Activated CD8-positive, alpha-beta memory T cell treated with anti-CD3 and anti-CD28 coated beads, Interleukin-2, amount 10 ng/mL, durations not matched to agents 7 days and 5 days (primary cell): ENCODE measurements at places on chromosomes 5 and 9.

- peaks cover 31% of the 10 kb centered on the region for H3K4me1 ChIP-seq
- H3K27me3 ChIP-seq: peaks cover 3% of the 10 kb centered on the region
- H3K4me3 ChIP-seq: peak overlapping the region; percentile 81
- DNase-seq: peak; percentile 86
- peaks cover 5% of the 10 kb centered on the region for H3K36me3 ChIP-seq
- peak overlapping the region; percentile 68 for H3K27ac ChIP-seq
Observed at GRCh38 chr5:154189819-154190594, 526 bp upstream of the GALNT10 start.

- peaks cover 36% of the 10 kb centered on the region for H3K4me1 ChIP-seq
- H3K27me3 ChIP-seq: no peaks in the 10 kb centered on the region
- DNase-seq: no peak
- peaks cover 73% of the 10 kb centered on the region for H3K36me3 ChIP-seq
- no peak overlapping the region for H3K4me3 ChIP-seq
Observed at GRCh38 chr9:450057-450456, 235.4 kb downstream of the DOCK8 start.

DNA sequence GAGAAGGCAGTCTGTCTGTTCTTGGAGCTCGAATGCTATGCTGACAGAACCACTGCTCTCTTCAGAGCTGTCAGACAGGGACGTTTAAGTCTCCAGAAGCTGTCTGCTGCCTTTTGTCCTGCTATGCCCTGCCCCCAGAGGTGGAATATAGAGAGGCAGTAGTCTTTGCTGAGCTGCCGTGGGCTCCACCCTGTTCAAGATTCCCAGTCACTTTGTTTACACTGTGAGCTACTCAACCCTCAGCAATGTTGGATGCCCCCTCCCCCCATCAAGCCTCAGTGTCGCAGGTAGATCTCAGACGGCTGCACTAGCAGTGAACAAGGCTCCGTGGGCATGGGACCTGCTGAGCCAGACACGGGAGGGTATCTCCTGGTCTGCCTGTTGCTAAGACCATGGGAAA is 344.2 kb downstream of the TMEM161B start:
- no peaks in the 10 kb centered on the region for H3K4me1 ChIP-seq
- H3K27me3 ChIP-seq: no peaks in the 10 kb centered on the region
- H3K27ac ChIP-seq: no peak overlapping the region
- no peak for DNase-seq
- H3K36me3 ChIP-seq: no peaks in the 10 kb centered on the region
- H3K4me3 ChIP-seq: no peak overlapping the region

DNA sequence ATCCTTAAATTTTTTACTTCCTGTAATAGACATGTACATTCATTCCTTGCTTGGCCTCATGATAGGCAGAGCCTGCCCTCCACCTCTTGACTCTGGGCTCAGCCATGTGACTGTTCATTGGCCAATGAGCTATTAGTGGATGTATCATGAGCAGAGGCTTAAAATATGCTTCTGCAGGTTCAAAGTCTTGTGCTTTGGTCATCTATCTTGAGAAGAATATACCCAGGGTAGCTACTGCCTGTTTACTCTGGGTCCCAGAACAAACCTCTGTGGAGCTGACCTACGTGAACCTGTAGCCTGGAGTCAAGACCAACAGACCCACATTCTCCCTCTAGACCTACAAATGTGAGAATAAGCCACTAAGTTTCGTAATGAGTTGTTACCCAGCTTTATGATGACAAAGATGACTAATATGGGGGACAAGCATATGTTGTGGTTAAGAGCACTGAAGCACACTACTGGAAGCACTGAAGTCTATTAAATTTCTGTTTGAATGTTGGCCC is 244.4 kb downstream of the MAST4 start:
- peak overlapping the region; percentile 38 for H3K4me3 ChIP-seq
- H3K4me1 ChIP-seq: peaks cover 67% of the 10 kb centered on the region
- DNase-seq: peak; percentile 85
- H3K27ac ChIP-seq: peak overlapping the region; percentile 97
- no peaks in the 10 kb centered on the region for H3K27me3 ChIP-seq

- H3K4me3 ChIP-seq: no peak overlapping the region
- H3K27ac ChIP-seq: no peak overlapping the region
- H3K27me3 ChIP-seq: peaks cover 6% of the 10 kb centered on the region
- no peak for DNase-seq
Observed at GRCh38 chr5:132234684-132235062, 7.0 kb upstream of the P4HA2 start.

- H3K27me3 ChIP-seq: no peaks in the 10 kb centered on the region
- H3K4me1 ChIP-seq: no peaks in the 10 kb centered on the region
- DNase-seq: no peak
Observed at GRCh38 chr9:104367507-104367906, 136.6 kb upstream of the OR13F1 start.

DNA sequence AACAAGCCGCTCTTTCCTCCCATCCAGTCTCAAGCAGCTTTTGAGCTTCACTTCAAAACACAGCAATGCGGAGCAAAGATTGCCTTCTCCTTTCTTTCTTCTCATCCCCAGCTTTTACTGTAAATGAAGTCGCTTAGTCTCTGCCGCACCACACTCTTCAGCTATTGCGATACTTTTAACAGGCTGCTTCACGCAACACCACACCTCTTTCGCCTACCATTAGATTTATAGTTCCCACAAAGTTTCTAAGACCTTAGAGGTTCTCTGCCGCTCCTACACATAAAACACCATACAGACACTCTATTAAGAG is 711 bp downstream of the PGGT1B start:
- peaks cover 35% of the 10 kb centered on the region for H3K4me1 ChIP-seq
- H3K36me3 ChIP-seq: peaks cover 12% of the 10 kb centered on the region
- H3K27me3 ChIP-seq: no peaks in the 10 kb centered on the region
- no peak for DNase-seq
- H3K27ac ChIP-seq: peak overlapping the region; percentile 92

DNA sequence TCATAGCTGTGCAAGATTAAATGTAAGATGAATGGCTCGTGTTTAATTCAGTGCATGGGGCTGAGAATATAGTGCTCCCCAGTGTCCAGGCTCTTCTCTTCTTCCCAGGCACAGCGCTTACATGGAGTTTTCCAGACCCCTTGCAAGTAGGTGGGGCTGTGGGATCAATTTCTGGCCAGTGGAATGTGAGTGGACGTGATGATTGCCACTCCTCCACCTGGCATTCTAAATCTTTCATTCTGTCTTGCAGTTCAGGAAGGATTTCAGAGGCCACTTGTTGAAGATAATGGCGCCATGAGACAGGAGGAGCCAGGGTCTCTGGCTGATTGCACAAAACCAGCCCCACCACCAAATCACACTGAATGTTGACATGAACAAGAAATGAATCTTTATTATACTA is 7.2 kb upstream of the PIP5K1B start:
- no peaks in the 10 kb centered on the region for H3K36me3 ChIP-seq
- no peak for DNase-seq
- no peak overlapping the region for H3K27ac ChIP-seq
- H3K4me3 ChIP-seq: no peak overlapping the region
- H3K4me1 ChIP-seq: no peaks in the 10 kb centered on the region
- H3K27me3 ChIP-seq: peaks cover 76% of the 10 kb centered on the region

DNA sequence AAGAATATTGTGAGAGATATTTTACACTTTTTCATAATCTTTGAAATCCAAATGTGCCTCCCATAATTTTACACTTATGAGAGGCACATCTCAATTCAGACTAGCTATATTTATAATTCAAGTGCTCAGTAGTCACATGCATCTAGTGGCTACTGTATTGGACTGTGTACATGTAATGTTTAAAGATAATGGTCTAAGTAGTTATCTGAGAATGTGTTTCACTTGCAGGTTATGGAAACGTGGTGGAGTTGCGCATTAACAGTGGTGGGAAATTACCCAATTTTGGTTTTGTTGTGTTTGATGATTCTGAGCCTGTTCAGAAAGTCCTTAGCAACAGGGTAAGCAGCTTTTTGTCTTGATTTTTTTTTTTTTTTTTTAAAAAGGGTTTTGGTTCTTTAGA is 28.8 kb downstream of the G3BP1 start:
- H3K27me3 ChIP-seq: no peaks in the 10 kb centered on the region
- peaks cover 22% of the 10 kb centered on the region for H3K4me1 ChIP-seq
- H3K4me3 ChIP-seq: no peak overlapping the region
- no peak overlapping the region for H3K27ac ChIP-seq
- DNase-seq: no peak
- H3K36me3 ChIP-seq: peaks cover 67% of the 10 kb centered on the region

DNA sequence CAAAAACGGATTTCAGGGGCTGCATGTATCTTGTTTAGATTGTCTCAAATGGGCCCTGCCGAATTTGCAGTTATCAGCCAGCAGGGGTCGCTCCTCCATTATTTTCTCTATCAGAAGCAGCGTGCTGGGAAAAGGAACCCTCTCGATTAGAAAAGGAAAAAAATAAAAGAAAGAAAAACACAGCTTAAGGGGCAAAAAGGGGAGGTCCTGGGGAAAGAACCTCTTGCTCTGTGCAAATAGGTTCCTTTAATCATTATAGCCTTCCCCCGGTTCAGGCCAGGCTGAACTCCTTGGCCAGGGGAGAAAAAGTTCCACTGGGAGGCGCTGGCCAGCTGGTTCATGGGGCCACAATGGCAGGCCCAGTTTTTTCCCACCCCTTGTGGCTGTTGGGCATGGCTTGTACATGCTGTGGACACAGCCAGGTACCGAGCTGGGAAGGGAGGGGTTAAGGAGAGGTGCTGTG is 25.0 kb upstream of the CAPSL start:
- H3K27me3 ChIP-seq: peaks cover 23% of the 10 kb centered on the region
- no peaks in the 10 kb centered on the region for H3K4me1 ChIP-seq
- no peaks in the 10 kb centered on the region for H3K36me3 ChIP-seq
- H3K4me3 ChIP-seq: no peak overlapping the region
- DNase-seq: no peak

DNA sequence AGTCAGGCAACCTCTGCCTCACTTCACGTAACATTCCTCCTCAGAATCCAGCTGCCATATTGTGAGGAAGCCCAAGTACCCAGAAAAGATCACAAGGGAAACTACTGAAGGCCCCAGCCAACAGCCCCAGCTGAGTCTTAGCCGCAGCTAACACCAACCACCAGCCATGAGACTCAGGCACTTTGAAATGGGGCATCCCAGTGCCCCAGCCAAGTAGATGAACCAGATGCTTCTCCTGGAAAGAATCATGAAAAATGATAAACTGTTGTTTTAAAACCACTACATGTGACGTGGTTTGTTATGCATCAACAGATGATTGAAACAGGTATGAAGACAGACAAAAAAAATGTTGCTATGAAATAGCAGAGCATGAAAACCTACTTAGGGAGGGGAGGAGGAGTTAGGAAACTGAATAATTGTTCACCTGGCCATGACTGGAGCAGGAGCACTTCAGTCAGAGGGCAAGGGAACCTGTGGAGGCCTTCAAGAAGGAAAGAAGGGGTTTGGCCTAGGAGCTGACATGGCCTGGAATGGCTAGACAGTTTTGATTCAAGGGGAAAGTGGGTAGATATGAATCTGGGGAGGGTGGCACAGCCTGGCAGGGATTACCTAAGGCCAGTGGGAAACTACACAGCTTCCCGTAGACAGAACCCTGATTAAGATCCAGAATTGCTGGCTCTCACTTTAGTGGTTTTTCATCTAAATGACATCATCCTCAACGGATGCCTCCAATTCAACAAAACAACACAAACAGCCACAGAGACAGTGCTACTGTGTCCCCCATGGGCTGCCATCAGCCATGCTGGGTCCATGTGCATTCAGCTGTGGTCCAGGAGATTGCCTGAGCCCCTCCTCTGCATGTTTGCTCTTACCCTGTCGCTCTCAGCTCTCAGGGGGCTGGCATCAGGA is 211.6 kb downstream of the SYK start:
- H3K4me1 ChIP-seq: peaks cover 22% of the 10 kb centered on the region
- peaks cover 3% of the 10 kb centered on the region for H3K27me3 ChIP-seq
- DNase-seq: peak; percentile 53
- H3K4me3 ChIP-seq: no peak overlapping the region
- H3K27ac ChIP-seq: peak overlapping the region; percentile 70

DNA sequence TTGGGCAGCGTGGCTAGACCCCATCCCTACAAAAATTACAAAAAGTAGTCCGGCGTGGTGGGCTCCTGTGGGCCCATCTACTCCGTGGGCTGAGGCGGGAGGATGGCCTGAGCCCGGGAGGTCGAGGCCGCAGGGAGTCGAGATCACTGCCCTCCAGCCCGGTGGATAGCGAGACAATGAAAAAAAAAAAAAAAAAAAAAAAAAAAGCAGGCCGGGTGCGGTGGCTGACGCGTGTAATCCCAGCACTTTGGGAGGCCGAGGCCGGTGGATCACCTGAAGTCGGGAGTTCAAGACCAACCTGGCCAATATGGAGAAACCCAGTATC is 110.5 kb upstream of the LPCAT1 start:
- peaks cover 2% of the 10 kb centered on the region for H3K36me3 ChIP-seq
- no peak for DNase-seq
- peak overlapping the region; percentile 87 for H3K27ac ChIP-seq

DNA sequence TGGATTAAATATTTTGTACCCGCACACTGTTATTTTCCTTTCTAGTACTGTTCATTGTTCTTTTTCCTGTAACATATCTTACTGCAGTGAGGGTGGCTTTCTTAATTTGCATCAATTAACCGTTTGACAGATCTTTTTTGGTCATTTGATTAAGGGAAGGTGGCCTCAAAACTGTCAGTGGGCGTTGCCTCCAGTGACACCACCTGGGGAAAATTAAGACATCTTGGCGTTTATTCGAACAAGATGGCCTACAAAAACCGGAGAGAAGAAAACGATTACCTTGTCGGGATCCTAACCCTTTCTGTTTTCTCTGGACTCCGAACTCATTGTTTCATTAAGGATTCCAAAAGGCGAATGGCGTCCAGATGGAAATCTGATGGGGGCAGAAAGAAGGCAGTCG is 2.0 kb downstream of the BASP1 start:
- no peak for DNase-seq
- peaks cover 42% of the 10 kb centered on the region for H3K27me3 ChIP-seq
- no peak overlapping the region for H3K27ac ChIP-seq
- H3K4me1 ChIP-seq: peaks cover 4% of the 10 kb centered on the region
- H3K4me3 ChIP-seq: no peak overlapping the region

DNA sequence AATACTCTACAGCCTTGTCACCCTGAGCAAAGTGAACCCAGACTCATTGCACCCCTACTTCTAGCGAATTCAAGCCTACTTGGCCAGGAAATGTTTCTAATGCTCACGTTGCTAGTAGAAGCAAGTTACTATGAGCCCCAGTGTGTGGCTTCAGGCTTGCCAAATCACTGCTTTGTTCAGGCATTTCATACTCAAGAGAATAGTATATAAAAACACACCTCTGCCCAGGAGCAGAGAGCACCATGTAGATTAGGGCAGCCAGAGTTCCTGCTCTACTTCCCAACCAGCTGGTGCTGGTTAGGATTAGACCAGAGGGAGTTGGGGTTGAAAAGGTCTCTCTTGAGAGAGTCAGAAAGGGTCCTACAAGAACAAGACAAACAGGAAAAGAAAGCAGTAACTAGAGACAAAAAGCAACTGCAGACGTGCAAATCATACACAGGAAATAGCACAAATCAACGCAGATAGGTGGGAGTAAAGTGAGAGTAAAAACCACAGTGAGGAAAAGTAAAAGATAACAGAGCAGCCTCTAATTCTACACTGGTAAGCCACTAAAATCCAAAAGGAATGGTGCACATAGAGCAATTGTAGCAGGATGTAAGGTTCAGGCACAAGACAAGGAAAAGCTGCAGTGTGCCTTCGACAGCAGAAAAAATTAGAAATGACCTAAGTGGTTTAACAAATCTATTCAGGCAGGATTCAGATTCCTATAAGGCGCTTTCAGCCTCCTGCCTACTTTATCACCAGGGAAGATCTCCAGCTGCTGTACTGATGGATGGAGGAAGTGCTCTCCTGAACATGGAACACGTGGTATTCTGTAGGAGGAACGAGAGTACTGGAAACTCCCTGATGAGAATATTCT is 49.6 kb upstream of the KIF2A start:
- H3K27me3 ChIP-seq: no peaks in the 10 kb centered on the region
- peak; percentile 44 for DNase-seq
- H3K4me3 ChIP-seq: peak overlapping the region; percentile 43
- H3K36me3 ChIP-seq: peaks cover 29% of the 10 kb centered on the region
- peak overlapping the region; percentile 89 for H3K27ac ChIP-seq
